Smooth muscle cell of trachea (primary cell): ENCODE measurements at places on chromosomes 16 and 17. TPM values are rescaled to one million over a fixed set of nuclear protein-coding genes. Genes with fewer than 3 reads are reported as not detected.

The ZNF423 gene
- 0.58 and 0.99 TPM in 2 replicates for total RNA-seq

The PRR35 gene
- not detected in 2 replicates for total RNA-seq

The PLA2G10 gene
- not detected in 2 replicates for total RNA-seq

The ALDH3A2 gene
- total RNA-seq, result 49.7 and 65.2 TPM in 2 replicates

The PRKCB gene
- under 0.01 TPM in 1 of 2 replicates, not detected in the other for total RNA-seq

The ITGAL gene
- total RNA-seq, result under 0.01 TPM in 1 of 2 replicates, not detected in the other

The NPIPB4 gene
- total RNA-seq, result 30.9 and 34.0 TPM in 2 replicates

The EPN3 gene
- total RNA-seq, result under 0.01 TPM in 1 of 2 replicates, not detected in the other

The PRAC2 gene
- total RNA-seq, result not detected in 2 replicates

The HAS3 gene
- 0.66 and 1.5 TPM in 2 replicates for total RNA-seq

The SLC38A10 gene
- 79.4 and 95.6 TPM in 2 replicates for total RNA-seq

The ASGR1 gene
- 1.2 and 1.3 TPM in 2 replicates for total RNA-seq

The PRR15L gene
- total RNA-seq, result not detected in 2 replicates

The MT1E gene
- total RNA-seq, result 167 and 190 TPM in 2 replicates

The NATD1 gene
- 3.8 and 9.4 TPM in 2 replicates for total RNA-seq

The CPNE7 gene
- total RNA-seq, result 15.6 and 31.6 TPM in 2 replicates

The KRT25 gene
- not detected in 2 replicates for total RNA-seq

The JUP gene
- total RNA-seq, result 5.3 and 5.4 TPM in 2 replicates

The PCTP gene
- 18.9 and 26.9 TPM in 2 replicates for total RNA-seq

The ITGA2B gene
- 0.15 and 0.66 TPM in 2 replicates for total RNA-seq

The KRT31 gene
- not detected in 2 replicates for total RNA-seq

The EPOP gene
- 0.44 and 0.99 TPM in 2 replicates for total RNA-seq

The SLC13A5 gene
- total RNA-seq, result not detected in 2 replicates

The ZNF319 gene
- total RNA-seq, result 3.2 and 5.3 TPM in 2 replicates

The GPT2 gene
- total RNA-seq, result 8.3 and 21.0 TPM in 2 replicates

The SCARF1 gene
- 0.73 and 0.83 TPM in 2 replicates for total RNA-seq

The PRAC1 gene
- total RNA-seq, result not detected in 2 replicates

The CD300E gene
- not detected in 2 replicates for total RNA-seq

The NOL3 gene
- 12.8 and 18.5 TPM in 2 replicates for total RNA-seq

The AATK gene
- 0.15 and 0.66 TPM in 2 replicates for total RNA-seq

The ESRP2 gene
- 0.15 and 0.99 TPM in 2 replicates for total RNA-seq

The WNT9B gene
- 0.44 TPM in 1 of 2 replicates, not detected in the other for total RNA-seq

The KRT16 gene
- total RNA-seq, result 0.17 TPM in 1 of 2 replicates, not detected in the other

The HYDIN gene
- 0.15 and 1.8 TPM in 2 replicates for total RNA-seq

The OTOP2 gene
- total RNA-seq, result not detected in 2 replicates

The KIF18B gene
- 0.50 and 6.7 TPM in 2 replicates for total RNA-seq
